Transverse colon (tissue), 4 donors: ENCODE measurements at places on chromosomes 16 and 17. TPM values are rescaled to one million over a fixed set of nuclear protein-coding genes. Genes with fewer than 3 reads are reported as not detected.

Gene SERPINF2
- 10.5 TPM for total RNA-seq

Gene TNFAIP1
- 137 TPM for total RNA-seq

DNA sequence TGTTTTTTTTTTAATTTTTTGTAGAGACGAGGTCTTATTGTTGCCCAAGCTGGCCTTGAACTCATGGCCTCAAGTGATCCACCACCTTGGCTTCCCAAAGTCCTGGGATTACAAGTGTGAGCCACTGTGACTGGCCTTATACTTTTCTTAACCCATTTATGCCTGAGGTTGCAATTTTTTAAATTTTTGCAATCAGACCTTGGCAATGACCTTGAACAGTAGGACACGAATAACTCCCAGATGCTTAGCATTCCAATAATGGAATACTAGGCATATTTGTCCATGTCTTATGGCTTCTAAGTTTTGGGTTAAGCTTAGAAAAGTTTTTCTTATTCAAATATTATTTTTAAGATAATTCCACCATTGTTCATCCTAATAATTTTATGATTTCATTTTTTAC is 28.3 kb upstream of the TMEM97 start:
- no peak overlapping the region for H3K4me3 ChIP-seq
- H3K27me3 ChIP-seq: peaks cover 6% of the 10 kb centered on the region
- no peaks in the 10 kb centered on the region for H3K4me1 ChIP-seq
- H3K36me3 ChIP-seq: no peaks in the 10 kb centered on the region

DNA sequence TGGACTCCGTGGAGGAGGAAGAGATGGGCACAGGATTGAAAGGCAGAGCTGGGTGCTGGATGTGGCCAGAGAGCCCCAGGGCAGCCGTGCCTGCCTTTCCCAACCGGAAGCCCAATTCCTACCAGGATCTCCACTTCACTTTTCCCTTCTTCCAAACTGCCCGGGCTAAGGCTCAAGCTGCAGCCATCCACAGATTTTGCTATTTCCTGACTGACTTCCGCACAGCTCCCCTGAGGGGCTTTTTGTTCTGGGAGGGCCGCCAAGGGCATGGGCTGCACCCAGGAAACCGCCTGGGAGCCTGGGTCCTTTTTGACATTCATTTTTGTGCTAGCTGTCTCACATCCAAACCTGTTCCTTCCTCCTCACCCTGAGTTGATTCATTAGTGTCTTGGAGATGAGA is 4.2 kb downstream of the SHISA6 start:
- H3K4me1 ChIP-seq: peaks cover 2% of the 10 kb centered on the region
- no peak overlapping the region for H3K27ac ChIP-seq
- no peak for DNase-seq
- H3K4me3 ChIP-seq: no peak overlapping the region

- no peak for DNase-seq
- no peaks in the 10 kb centered on the region for H3K27me3 ChIP-seq
Observed at GRCh38 chr16:11143372-11144035, 112.5 kb downstream of the SOCS1 start.

GRCh38 chr17:73337330-73337710 is 25.5 kb upstream of the CDC42EP4 start:
- no peak overlapping the region for H3K4me3 ChIP-seq
- H3K4me1 ChIP-seq: peaks cover 8% of the 10 kb centered on the region
- H3K27ac ChIP-seq: peak overlapping the region; percentile 45
- H3K36me3 ChIP-seq: no peaks in the 10 kb centered on the region

DNA sequence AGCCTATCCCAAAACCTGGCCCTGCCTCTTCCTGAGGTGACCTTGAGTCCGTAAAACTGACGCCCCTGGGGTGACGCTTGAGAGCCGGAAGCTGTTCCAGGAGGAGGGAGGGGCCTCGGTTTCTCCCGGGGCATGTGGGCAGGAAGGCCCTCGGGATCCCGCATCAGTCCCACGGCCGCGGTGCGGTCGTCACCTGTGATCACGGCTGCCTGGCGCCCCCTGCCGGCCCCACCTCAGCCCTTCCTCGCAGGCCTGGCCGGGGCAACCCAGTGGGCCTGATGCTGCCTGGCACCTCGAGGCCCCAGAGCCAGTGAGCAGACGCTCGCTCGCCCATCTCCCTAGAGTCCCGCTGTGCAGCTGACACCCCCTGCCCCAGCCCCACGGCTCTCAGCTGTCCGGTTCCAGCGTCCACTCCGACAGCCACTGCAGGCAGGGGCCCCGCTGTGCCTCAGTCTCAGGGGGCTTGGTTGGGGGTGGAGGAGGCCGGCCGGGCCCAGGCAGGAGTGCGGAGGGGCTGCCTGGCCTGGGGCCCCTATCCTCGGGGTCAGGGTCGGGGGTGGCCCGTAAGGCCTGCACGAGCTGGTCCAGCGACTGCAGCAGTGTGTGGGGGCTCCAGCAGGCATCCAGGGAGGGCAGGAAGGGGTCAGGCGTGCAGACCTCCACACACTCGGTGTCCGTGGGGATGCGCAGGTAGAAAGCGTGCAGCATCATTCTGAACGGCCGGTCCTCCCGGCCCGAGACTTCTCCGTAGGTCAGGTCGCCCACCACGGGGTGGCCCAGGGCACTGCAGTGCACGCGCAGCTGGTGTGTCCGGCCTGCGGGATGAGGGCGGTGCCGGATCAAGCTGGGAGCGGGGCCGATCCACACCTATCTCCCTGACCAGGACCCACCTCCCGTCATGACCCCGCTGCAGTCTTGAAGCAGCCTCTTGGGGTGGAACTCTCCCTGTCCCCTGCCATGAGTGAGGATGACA is 2.3 kb downstream of the RPUSD1 start:
- no peak overlapping the region for H3K4me3 ChIP-seq
- DNase-seq: peak; percentile 76
- H3K4me1 ChIP-seq: peaks cover 18% of the 10 kb centered on the region
- no peaks in the 10 kb centered on the region for H3K36me3 ChIP-seq
